Activated T-cell treated with anti-CD3 and anti-CD28 coated beads, Interleukin-2, amount 50 U/mL, for 48 hours (primary cell): ENCODE measurements at places on chromosomes 2 and 18.

GRCh38 chr2:32977228-32977758 is 30.5 kb downstream of the LTBP1 start:
- no peak for DNase-seq

GRCh38 chr2:163573652-163574051 is 162.2 kb downstream of the FIGN start:
- DNase-seq = no peak

GRCh38 chr2:8623576-8623957 is 58.3 kb upstream of the ID2 start:
- DNase-seq = no peak

DNA sequence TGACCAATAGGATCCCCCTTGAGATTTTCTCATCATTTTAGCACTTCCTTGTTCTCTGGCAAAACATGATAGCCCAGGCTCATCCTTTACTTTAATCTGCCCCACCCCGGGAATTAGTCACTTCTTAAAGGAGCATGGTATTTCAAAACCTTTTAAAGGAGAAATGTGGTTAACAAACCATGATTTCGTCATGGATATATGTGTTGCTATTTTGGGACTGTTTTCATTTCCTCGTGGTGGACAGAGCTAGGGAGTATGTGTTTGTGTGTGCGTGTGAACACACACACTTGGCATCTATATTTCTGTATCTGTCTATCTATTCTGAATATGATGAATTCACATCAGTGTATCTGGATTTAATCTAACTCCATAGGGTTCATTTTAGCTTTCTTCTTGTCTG is 128.1 kb downstream of the BIRC6 start:
- no peak for DNase-seq

- no peak for DNase-seq
These were observed 33.3 kb downstream of the KIAA1328 start for GRCh38 chr18:36862182-36862581.

- DNase-seq = no peak
These were observed 126.7 kb upstream of the MYCN start for GRCh38 chr2:15813481-15814266.

DNA sequence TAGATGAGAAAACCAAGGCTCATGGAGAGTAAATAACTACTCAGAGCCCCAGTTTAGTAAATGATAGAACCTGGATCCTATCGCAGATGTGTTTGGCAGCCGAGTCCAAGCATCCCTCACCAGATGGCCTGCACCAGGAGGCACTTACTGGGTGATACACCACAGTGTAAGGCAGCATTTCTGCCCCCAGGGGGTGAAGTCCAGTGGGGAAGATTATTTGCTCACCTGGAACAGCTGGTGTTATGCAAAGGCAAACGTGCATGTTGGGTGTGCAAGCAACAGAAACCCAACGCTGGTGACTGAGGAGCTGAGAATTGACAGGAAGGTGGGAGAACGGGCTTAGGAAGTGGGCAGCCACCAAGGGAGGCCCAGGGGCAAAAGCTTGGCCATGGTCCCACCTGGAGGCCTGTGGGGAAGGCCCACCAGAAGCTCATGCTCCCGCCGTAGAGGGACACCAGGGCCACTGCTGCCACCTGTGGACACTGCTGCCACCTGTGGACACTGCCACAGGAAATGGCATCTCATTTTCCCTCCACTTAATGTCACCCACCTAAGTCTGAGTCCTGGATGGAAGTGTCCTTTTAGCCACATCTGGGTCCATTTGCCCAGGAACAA is 100.6 kb downstream of the TFCP2L1 start:
- no peak for DNase-seq

- no peak for DNase-seq
These were observed 134.6 kb upstream of the GPC1 start for GRCh38 chr2:240300840-240301239.

DNA sequence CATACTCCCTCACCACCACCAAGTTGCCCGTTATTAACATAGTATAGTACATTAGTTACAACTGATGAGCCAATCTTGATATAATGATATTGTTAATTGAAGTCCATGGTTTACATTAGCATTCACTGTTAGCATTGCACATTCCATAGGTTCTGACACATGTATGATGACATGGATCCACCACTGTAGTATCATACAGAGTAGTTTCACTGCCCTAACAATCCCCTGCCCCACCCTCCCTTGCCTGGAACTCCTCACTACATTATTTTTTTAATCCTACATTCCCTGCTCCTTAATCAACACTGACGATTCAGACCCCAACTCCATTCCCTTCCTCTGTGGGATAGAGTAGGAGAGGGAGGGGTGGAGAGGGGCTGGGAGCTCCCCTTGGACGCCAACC is 20.2 kb upstream of the ST3GAL5 start:
- no peak for DNase-seq

GRCh38 chr2:64212801-64213321 is 68.6 kb upstream of the PELI1 start:
- DNase-seq = peak; percentile 65

DNA sequence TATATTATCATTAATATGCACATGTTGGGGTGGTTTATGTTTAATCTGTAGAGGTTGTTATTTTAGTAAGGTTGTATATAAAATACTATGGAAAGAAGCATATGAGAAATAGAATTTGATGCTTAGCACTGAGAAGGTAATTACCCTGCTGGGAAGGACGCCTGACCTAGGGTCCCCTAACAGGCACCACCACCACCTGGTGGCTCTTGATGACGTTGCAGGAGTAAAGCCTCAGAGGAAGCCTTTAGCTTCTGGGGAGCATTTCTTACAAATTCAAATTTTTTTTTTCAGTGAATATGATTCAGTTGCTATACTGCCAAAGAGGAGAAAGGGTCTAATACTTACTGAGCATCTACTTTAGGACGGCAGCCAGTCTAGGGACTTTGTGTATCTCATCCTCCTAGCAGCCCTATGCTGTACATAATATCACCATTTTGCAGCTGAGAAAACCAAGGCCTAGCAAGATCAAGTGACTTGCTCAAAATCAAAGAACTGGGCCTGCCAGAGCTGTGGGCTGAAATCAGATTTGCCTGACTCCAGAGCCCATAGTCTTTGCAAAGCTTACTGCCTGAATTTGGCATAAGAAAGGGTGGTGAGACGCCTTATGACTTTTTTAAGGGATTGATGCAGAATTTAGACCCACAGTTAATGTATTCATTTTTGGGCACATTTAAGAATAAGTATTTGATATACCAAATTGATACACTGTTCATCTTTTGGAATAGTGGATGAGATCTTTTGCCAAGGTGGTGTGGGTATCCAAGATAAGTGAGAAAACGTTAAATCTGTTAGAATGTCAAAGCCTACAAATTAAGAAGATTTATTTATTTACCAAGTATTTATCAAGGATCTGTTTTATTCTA is 78.8 kb upstream of the GAREM1 start:
- peak; percentile 49 for DNase-seq

- DNase-seq = peak; percentile 12
These were observed 75.0 kb downstream of the DGKD start for GRCh38 chr2:233429175-233429897.

DNA sequence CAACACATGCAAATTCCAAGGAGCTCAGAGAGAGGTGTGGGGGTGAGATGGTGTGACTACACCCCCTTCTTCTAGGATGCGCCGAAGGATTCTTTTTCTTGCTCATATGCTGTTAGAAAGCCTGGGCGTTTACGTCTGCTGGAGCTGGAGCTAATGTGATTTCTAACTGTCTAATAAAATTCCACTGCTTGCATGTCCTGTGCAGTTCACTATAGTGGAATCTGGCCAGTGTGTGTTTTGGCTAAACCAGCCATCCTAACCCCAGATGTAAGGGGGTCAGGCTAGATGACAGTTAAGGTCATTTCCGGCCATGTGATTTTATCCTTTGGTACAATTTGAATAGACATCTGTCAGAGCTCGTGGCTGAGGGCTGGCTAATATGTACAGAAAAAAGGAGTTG is 194.1 kb downstream of the PRKCE start:
- DNase-seq = no peak

- DNase-seq = no peak
These were observed 783.6 kb downstream of the DCDC2C start for GRCh38 chr2:4486971-4487370.

DNA sequence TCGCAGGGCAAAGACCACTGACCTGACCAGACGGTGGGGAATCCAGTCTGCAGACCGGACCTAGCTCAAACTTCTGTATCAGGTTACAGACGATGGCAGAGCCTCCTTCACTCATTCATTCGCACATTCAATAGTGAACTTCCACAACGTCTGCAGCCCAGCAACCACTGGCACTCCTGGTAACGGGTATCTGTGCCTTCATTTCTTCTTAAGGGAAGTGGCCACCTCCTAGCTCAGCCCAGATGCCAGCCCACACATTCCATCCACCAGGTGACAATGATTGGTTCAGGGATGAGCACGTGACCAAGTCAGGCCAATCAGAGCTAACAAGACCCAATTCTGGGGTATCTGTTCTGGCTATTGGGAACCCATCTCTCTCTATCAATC is 15.9 kb upstream of the ARMC9 start:
- no peak for DNase-seq

GRCh38 chr2:128970332-128971116 is 651.9 kb upstream of the HS6ST1 start:
- no peak for DNase-seq

GRCh38 chr2:96344011-96344410 is 8.4 kb downstream of the NCAPH start:
- peak; percentile 50 for DNase-seq

DNA sequence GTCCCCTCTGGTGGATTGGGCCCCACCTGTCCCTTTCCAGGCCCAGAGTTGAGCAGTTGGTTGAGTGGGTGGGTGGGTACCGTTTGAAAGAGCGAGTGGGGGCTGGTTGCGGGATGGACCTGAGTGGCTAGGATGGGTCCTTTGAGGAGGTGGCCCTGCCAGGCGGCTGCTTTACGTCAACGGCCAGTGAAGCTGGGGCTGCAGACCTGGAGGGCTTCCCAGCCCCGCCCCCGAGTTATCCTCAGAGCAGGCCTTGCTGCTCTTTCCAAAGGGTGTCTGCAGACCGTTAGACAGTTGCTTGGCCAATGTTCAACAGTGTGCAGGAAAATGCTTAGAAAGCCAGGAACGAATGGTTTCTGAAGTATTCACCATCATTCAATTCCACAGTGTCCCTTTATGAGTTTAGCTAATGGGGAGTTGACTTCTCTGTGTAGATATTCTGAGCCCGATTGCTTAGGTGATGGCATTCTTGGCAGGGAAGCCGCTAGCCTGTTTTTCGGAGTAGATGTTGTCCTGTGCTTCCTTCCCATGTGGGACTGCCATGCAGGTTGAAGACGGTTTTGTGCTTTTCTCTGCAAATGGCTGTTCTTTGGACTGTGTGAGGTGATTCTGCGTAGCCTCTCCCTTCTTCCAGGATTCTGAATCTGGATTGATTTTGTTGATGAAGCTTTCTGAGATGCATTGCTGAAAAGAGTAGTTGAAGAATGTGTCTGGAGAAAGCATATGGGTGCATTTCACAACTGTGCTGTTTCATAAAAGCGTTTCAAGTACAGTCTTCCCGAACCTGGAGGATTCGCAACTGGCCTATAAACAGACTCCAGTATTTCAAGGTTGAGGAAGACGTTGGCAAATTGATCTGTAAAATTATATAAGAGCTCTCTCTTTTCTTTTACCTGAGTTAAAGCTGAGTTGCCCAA is 45.8 kb downstream of the LDLRAD4 start:
- DNase-seq = peak; percentile 15

- no peak for DNase-seq
These were observed 34.8 kb downstream of the TOGARAM2 start for GRCh38 chr2:29015701-29016470.

GRCh38 chr2:71465356-71465755 is 12.0 kb downstream of the DYSF start:
- DNase-seq = no peak

- DNase-seq = no peak
These were observed 182.5 kb upstream of the OSR1 start for GRCh38 chr2:19540739-19541525.

DNA sequence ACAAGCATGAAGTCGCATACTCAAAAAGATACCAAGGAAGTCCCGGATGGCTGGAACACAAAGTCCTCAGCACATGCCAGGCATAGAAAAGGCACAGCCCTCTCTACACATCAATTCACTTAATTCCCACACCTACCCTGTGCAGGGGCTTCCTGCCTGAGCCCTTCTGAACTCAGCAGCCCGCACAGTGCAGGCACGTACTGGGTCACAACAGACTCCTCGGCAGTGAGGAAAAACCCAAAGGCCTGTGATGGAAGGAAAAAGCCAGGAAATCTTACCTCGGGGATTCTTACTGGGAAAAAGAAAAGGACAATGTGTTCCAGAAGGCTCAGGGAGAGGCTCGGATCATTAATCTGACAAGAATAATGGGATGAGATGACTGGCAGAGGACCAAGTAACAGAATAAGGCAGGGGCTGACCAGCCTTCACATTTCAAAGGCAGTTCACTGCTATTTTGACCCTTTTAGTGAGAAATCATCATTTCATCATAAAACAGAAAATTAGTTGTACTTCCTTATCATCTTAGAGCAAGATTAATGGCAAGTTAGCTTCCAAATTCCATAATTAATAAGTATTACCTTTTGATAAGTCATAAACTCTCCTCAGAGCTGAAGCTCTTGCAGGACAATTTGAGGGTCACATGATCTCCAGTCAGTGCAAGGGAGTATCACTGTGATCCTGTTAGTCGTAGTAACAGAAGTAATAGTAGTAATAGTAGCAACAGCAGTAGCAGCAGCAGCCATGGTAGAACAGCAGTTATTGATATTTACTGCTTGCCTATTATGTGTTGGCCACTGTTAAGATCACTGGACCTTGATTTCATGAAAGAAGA is 87.4 kb downstream of the STK39 start:
- no peak for DNase-seq

DNA sequence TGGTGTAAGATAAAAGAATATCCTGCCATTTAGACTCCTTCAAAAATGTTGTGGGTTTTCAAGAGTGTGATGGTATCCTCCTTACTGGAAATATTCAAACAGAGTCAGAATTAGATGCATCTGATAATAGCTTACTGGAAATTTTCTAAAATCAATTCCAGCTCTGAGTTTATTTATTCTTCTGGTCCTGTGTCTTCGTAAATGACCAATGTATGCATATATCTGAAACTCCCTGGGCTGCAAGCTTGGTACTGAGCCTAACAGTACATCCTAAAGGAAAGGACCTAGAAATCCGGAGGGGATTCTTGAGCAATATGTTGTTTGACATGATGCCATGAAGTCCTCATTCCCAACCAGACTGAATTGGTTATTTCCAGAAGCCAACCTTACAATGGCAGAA is 130.4 kb downstream of the KCNE4 start:
- no peak for DNase-seq

- DNase-seq = no peak
These were observed 191.3 kb downstream of the MYO1B start for GRCh38 chr2:191436368-191437055.

DNA sequence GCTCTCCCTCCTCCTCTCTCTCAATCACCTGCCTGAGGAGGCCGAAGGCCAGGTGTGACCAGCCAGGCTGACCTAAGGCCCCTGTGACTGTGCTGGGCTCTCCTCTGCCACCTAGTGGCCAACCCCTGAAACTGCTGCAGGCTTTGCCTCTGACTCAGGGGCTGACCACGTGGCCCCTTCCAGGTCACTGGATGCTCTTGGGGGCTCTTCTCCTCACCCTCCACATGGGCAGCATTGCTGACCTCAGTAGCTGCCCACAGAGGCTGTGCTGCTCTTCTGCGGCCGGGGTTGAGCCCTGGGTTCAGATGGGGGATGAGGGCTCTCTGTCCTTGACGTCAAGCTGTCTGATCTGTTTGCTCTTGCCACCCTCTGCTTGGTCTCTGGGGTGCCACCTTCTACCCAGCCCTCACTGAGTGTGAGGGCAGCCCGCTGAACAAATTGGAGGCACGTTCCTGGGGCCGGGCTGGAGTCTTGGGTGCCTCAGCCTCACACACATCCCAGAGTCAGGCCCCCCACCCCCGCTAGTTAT is 122.7 kb downstream of the TWIST2 start:
- DNase-seq = peak; percentile 66
